Vagina (tissue), 2 donors: ENCODE measurements at places on chromosomes 12 and 14.

DNA sequence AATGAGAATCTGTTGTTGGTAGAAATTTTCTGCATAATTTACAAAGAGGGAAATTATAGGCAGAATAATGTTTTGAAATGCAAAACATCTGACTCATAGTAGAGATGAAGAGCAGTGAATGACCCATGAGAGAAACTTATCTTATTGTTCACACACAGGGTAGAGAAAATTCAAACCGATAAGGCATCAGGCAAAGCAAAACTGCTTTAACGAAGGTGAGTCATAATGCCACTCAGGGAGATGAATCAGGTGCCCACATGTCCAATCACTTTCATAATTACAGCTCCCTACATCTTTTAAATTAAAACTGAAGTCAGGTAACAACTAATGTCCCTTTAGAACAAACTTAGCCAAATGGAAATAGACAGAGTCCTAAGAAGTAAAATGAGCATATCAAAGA, 265.6 kb upstream of the GARIN6 start:
- DNase-seq, result no peak

- no peak for DNase-seq
Measured at GRCh38 chr12:123991372-123991951, 18.4 kb downstream of the ZNF664 start.

- no peak for DNase-seq
Measured at GRCh38 chr14:41718477-41719166, 111.9 kb downstream of the LRFN5 start.

DNA sequence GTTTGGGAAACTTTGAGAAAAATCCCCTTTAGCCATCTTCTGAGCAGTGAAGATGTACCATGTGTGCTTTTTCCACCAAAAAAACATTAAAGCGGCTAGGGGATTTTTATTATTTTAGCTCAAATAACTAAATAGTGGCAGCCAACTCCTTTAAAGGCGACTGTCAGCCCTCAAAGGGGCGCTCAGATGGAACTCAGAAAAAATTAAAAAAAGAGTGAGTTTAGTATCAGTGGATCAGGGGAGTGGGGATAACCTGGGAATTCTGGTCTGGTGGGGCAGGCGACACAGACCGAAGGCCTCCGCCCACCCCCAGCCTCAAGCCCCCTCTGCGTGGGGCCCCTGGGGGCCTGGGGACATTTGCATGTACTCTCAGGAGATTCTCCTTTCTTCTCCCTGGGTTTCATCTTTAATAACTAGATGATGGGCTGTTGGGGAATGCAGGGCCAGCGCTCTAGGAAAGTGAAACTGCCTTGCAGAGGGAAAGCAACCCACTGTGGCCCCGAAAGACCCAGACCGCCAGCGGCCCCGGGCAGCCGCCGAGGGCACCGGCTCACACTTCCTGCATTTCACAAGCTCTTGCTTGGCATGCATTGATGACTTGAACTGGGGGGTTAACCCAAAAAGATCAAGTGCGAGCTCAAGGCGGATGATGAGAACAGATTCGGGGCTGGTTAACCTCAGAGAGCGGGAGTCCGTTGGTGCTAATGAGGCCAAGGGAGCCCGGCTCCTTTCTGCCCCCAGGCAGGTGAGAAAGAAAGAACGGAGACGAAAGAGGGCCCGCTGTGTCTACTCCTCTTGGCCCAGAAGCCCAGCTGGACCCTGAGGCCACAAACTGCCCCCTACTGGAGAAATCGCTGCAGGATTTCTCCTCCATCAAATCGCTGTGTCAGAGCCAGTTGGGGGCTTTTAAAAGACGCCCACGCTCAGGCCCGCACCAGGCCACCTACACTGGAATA, 7.3 kb upstream of the BATF start:
- no peak for DNase-seq

DNA sequence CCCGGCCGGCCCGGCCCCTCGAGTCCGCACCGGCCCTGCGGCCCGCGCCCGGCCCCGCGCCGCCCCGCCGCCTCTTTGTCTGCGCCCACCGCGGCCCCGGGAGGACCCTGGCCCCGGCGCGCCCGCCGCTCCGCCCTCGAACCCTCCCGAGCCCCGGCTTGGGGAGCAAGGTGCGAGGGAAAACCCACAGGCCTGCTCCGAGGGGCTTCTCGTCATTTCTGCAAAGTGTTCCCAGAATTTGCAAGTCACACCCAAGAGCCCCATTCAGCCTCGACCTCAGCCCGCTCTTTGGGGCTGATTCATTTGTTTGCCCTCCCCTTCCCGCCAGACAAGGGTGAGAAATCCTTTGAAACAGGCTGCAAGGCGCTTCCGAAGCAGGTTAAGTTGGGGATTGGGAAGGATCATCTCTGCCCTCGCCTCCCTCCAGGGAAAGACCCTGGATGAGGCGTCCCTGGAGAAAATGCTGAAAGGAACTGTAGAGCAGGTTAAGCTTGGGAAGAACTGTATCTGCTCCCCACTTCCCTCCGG, 325 bp upstream of the CLIP1 start:
- DNase-seq, result no peak

GRCh38 chr12:41032386-41032785, 155.7 kb upstream of the PDZRN4 start:
- no peak for DNase-seq

- DNase-seq, result no peak
Measured at GRCh38 chr14:31921721-31922120, 155.4 kb upstream of the ARHGAP5 start.

GRCh38 chr12:25701290-25701689, 148.2 kb upstream of the LMNTD1 start:
- no peak for DNase-seq

- no peak for DNase-seq
Measured at GRCh38 chr14:93528884-93529558, 98.3 kb downstream of the UNC79 start.

- no peak for DNase-seq
Measured at GRCh38 chr14:69423279-69423678, 24.8 kb downstream of the SLC39A9 start.

- DNase-seq, result no peak
Measured at GRCh38 chr14:102893452-102893851, 29.0 kb upstream of the AMN start.

GRCh38 chr14:51782435-51782834, 78.0 kb upstream of the GNG2 start:
- no peak for DNase-seq

- no peak for DNase-seq
Measured at GRCh38 chr14:89609500-89610100, 192.6 kb upstream of the FOXN3 start.

DNA sequence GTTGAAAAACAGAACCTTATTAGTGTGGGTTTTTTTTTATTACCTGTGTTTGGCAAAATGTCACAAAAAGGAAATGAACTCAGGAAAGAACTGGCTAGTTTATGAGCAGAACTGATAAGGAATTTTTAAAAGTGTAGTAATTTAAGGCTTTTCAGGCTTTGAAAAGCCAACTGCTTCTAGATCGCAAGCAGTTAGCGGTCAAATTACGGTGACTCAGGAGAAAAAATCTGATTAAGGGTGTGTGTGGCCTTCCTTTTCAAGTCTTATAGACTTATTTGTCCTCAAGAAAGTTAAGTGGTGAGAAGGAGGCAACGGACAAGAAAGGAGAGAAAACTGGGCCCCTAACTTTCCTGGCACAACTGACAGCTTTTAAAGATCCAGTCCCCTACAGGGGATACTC, 33.4 kb downstream of the PDZRN4 start:
- no peak for DNase-seq

DNA sequence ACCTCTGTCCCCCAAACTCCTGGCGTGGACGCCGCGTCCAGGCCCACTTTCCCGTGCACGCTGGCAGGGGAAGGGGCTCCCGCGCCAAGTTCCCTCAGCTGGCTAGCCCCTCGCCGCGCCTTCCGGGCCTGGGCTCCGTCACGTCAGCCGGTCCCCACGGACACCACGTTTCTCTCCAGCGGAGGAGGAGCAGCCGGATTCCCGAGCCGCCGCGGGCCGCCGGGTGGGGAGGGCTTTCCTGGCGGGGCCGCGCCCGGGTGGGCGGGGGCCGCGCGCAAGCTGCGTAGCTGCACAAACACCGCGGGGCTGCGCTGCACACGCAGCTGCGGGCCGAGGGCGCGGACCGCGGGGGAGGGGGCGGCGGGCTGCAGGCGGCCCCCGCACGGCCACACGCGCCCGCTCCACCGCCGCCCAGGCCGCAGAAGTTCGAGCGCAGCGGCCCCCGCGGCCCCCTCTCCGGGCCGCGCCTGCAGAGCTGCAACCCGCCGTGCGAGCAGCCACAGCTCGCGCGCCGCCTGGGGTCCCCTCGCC, 45.1 kb upstream of the PNMA1 start:
- DNase-seq, result no peak

GRCh38 chr12:71703206-71703605, 17.3 kb downstream of the TMEM19 start:
- DNase-seq, result no peak

DNA sequence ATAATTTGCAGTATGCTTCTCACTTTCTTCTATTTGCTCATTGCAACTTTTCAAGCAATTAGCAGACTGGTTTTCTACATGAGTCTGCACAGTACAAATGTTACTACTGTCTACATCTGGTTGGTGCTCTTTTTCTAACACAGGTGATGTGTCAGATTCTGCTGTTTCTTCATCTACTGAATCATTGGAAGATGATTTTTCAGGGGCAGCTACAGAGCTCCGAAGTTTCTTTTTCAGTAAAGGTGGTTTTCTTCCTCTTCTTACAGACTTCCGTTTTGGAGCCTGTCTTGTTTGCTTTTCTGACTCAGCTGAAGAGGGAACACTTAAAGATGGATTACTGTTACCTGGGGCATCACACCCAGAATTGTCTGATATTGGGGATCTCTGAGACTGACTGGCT, 62.1 kb downstream of the SCAF11 start:
- no peak for DNase-seq

DNA sequence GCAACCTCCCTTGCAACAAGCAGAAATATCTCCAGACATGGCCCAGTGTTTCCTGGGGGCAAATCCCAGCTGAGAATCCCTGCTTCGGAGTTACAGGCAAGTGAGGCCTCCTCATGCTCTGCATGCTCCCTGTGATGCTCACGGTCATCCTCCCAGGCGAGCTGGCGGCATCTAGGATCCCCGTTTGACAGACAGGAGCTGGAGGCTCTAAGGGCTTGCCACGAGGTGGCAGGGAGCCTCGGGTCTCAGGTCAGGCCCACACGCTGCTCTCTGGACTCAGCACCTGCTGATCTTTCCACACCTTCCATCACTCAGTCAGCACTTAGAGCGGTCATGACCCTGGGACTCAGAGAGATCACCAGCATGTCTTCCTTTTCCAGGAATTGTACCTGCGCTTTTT, 79.8 kb downstream of the CCDC92 start:
- no peak for DNase-seq

DNA sequence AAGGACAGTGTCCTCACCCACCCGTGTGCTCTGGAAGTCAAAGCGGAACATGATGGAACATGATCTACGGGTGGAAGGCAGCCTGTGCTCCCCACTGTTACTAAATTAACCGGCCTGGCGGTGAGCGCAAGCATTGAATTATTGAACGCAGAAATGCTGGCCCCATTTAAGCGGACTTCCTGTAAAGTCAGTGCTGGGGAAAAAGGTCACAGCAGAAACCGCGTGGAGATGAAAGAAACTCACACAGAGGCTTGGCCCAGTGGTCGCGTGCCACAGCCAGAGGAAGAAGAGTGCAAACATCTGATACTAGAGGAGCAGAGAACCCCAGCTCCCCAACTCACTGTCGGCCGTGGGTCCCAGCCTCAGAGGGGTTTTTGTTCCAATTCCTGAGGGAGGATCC, 321.2 kb downstream of the ADGRD1 start:
- DNase-seq, result no peak

DNA sequence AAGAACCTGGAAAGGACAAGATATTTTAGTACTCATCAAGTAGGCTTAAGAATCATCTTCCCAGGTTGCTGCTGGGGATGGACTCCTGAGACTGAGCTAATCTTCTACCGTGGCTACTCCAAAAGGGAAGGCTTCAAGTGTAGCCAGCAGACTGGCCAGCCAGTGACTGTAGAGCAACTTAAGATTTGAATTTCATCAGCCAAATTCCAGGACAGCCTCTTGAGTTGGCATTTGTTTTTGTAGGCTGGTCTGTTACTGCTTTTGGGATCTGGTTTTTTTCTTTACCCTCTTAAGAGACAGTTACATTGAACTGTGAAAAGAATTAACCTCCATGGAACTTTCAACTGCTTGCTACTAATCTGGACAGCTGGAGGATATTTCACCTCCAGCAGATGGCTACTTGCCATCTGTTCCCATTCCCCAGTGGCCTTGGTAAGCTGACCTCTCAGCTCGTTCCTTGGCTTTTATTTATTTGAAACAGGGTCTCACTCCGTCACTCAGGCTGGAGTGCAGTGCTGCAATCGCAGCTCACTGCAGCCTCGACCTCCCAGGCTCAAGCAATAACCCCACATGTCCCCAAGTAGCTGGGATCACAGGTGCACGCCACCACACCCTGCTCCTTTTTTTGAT, 20.7 kb downstream of the VTI1B start:
- DNase-seq, result no peak

DNA sequence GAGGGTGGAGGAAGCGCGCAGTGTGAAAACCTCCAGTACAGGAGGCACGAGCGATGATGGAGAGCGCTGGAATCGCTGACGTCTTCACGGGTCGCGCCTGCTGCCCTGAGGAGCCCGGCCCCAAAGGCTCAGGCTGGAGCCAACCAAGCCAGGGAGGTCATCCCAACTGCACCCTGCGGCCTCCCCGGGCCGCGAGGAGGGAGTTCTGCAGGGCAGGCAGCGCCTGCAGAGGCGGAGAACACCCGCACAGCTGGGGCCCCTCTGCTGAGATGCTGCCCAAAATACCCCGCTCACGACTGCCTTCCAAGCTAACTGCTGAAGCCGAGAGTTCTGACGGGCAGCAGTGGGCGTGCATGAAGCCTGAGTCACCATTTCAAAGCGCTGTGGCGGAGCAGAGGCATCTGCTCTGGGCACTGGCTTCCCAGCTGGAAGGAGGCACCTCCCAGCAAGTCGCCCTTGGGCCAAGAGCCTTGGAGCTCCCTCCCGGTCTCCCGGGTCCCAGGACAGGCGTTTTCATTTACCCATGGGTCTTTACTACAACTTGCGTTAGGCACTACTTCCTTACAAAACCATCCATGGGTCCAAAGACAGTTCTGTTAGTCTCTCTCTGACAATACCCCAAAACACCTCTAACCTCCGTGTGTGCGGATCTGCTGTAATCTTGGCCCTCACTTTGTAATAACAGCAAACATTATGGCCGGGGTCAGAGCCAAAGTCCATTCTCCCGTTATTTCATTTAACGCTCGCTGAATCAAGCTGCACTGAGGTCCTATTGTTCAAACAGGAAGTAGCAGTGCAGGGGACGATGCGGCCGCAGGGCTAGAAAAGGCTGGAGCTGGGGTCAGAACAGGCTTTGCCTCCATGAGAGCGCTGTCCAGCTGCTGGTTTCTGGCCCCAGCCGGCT, 60.1 kb upstream of the RIMBP2 start:
- DNase-seq, result no peak

DNA sequence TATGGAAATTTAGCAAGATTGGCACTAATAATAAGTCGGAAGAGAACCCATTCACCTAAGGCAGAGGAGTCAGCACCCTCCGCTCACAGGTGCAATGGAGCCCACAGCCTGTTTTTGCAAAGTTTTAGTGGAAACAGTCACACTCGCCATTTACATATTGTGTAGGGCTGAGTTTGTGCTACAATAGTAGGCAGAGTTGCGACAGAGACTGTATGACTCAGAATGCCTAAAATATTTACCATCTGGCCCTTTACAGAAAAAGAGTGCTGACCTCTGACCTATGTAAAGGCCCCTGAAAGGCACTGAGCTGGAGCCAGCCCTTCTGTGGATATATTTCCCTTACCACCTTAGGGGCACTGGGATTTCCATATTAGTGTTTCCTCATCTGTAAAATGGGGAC, 79.0 kb downstream of the PRIMA1 start:
- DNase-seq, result no peak

- DNase-seq, result no peak
Measured at GRCh38 chr12:57165741-57166140, 18.3 kb upstream of the LRP1-AS start.

- no peak for DNase-seq
Measured at GRCh38 chr12:121005346-121005815, 10.9 kb downstream of the C12orf43 start.
